ENCODE measurements at places on chromosomes 3 and 15.

DNA sequence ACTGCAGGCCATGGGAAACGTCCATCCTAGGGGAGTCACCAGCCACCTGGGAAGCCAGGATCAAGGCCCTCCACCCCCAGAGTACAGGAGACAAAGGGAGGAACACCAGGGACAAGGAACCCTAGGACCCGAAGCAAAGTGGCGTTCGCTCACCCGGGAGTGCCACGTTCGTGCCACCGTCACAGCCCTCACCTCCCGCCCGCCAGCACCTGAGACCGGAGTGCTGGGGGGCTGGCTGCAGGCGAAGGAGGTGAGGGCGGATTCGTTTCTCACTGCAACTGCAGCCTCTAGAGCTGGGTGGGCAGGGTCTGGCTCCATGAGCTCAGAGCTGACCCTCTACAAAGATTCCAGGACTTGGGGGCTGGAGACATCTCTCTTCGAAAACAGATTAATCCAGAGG is 26.3 kb downstream of the ZDHHC19 start:
- DNase-seq: no peak

GRCh38 chr3:23152989-23153388 is 50.1 kb upstream of the UBE2E2 start:
- DNase-seq: no peak

- no peak for DNase-seq
Observed at GRCh38 chr3:135752851-135753250, 212.7 kb upstream of the PPP2R3A start.

DNA sequence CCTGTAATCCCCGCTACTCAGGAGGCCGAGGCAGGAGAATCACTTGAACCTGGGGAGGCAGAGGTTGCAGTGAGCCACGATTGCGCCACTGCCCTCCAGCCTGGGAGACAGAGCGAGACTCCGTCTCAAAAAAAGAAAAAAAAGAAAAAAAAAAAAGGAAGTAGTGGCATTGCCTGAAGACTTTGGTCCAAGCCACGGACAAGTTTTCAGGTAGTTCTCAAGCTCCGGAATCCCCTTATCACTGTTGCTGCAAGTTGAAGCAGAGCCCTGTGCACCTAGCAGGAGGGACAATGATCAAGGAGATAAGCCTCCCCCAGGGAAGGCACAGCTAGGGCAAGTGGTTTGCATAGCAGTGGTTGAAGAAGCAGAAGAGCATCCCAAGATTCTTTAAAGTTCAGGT is 97.6 kb downstream of the MEX3B start:
- no peak for DNase-seq

DNA sequence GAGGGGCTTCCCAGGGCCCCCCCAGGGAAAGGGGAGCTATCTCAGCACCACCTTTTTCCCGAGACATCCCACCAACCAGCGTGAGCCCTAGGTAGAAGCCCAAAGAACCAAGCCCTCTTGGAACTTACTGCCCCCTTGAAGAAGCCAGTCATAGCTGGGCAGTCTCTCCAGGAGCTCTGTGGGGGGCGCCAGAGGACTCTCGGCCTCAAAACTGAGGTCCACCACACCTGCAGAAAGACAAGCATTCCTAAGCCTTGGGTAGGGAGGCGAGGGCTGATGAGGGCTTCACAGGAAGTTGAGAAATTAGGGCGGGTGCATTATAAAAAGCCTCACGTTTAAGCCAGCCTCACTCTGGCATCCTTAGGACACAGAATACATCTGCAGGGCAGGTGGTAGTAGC is 9.0 kb downstream of the SSUH2 start:
- no peak for DNase-seq

- no peak for DNase-seq
Observed at GRCh38 chr3:37826933-37827332, 34.7 kb upstream of the CTDSPL start.

- DNase-seq: peak; percentile 21
Observed at GRCh38 chr3:74515451-74515850, 99.0 kb downstream of the CNTN3 start.

DNA sequence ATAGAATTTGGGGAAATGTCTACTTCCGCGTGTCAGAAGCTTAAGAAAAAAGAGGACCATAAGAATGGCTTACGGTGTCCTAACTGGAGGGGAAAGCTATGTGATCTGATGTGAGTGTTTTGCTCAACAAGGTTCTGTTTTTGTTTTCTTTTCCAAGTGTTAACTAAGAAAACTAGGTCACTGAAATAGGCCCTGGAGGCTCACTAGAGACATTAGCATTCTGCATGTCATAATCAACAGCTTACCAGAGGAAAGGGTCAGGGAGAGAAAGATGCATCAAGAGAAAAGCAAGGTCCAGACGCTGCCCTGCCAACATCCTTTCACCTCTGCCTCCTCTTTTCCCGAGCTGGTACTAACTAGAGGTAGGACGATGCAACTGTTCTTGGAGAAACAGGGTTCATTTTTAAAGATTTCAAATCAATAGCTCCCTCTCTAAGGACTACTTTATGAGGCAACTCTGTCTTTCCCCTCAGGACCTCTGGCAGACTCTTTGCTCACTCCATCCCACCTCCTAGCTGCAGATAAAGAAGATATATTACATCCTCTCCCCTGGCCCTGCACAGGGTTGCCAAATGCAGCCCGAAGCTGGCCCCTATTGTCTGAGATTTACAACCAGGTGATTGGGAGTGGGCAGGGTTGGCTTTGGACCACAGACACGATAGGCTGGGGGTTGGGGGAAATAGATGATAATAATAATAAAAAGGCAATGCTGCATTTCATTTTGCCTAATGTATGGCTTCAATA is 209.9 kb upstream of the SLC2A2 start:
- no peak for DNase-seq

- no peak for DNase-seq
Observed at GRCh38 chr3:169094204-169094603, 569.3 kb downstream of the MECOM start.

DNA sequence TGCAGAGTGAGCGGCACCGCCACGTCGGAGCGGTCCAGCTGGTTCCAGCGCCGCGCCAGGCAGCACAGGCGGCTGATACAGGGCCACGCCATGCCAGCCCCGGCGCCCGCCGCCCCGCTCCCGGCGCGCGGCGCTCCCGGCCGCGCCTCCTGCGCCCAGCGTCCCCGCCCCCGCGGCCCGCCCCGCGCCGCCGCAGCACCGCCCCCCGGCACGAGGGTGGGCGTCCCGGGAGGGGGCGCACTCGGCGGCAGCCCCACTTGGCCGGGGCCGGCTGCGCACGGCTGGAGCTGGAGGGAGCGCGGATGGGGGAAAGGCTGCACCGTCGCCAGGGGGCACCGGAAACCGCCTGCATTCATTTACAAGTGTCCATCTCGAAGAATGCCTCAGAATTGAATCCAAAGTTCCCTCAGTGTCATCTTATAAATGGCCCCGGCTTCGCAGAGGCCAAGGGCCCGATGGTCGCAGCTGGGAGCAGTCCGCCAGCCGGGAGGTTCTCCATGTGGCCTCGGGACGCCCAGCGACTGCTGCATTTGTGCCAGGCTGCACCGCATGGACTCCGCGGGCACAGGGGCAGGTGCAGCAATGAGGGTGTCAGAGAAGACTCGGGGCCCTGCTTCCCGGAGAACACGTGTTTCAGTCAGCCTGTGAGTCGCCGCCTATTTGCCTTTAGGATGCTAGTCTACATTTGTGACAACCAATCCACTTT is at the start of gene MAP6D1:
Gene MAP6D1, minus strand, starts transcription at position 122 of the 706 bp plus-strand sequence. Its CDS starts 30 bp downstream, at position 92.
- DNase-seq: peak; percentile 69

DNA sequence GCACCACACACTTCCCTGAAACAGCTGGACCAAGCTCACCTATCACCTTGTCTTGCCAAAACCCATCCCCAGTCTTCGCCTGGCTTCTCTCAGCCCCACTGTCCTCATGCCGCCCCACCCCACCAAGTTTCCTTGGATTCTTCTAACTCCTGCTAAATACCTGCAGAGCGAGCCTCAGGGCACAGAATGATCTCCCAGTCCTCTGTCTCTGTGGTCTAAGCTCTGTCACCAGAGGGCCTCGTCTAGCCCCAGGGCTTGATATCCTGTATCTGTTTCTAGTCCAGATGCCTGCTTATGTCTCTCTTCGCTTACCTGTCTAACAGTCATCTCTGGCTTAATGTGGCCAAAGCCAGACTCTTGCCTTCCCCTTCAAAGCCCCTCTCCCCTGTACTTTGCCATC is 9.7 kb downstream of the CCDC12 start:
- DNase-seq: no peak

- DNase-seq: peak; percentile 8
Observed at GRCh38 chr3:13866041-13866965, 13.6 kb downstream of the WNT7A start.

DNA sequence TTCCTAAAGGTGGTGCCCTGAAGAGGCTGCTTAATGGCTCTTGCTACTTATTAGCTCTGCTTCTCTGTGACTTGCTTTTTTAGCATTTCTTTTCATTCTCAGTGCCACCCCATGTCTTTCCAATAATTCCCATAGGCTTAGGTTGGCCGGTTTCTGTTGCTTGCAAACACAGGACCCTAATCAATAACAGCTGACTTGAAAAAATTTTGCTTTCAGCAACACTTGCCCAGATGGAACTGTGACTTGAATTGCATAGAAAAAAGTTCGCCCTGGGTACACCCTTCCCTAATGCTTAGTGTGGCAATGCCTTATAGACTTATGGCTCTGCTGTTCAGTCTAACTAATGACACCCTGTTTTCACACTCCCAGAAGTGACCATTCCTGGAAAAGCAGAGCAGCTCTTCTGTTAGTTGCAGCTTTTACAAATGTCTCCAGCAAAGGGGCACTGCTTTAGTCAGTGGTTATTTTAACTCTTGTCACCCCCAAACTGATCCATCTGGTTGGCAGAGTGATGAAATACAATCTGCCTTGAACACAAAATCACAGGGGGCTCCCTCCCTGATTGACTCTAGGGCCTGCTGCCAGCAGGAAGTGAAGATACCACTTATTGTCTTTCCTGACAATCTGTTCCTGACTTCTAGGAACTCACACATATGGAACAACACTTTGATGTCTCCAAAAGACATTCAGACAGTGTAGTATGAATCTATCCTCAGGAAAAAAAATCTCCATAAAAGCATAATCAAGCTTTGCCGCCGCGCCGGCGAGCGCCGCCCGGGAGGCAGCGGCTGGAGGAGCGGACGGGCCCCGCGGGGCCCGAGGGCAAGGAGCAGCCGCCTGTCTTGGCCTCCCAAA is 9.7 kb upstream of the SLMAP start:
- DNase-seq: no peak

- DNase-seq: no peak
Observed at GRCh38 chr3:195017151-195017550, 253.8 kb downstream of the XXYLT1 start.

All from fibroblast of skin of back (primary cell).